H7 (cell line): ENCODE measurements at places on chromosomes 12 and 14. TPM values are rescaled to one million over a fixed set of nuclear protein-coding genes. Genes with fewer than 3 reads are reported as not detected.

MYO1H gene
- total RNA-seq: 0.04 TPM in 1 of 2 replicates, not detected in the other

CCDC175 gene
- total RNA-seq: not detected in 2 replicates

DPPA3 gene
- total RNA-seq: 3.0 and 3.4 TPM in 2 replicates

HSP90AA1 gene
- total RNA-seq: 183 and 254 TPM in 2 replicates

IL31 gene
- total RNA-seq: not detected in 2 replicates

DNA sequence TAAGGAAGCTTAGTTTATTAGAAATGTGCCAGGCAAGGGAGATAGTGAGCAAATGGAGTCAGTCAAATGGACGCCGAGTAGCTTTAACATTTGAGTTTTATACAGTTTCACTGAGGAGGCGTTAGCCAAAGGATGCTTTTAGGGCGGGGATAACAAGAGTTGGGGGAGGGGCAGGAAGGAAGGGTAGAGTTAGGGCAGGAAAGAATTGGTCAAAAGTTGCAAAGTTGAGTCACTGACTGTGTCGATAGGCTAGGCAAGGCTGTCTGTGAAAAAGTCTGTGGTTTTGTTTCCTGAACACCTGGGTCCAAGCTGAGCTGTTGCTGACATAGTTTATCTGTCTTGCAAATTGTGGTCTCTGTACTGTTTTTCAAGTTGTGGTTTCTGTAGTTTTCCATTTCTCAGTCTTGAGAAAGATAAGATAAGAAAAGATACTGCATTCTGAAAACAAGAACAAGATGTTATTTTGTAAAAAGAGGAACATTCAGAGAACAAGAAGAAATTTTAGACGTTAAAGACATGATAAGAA lies 62.6 kb upstream of the RESF1 start:
- DNase-seq: peak; percentile 24

GRCh38 chr14:73428353-73428824 lies 30.0 kb downstream of the NUMB start:
- DNase-seq: no peak

CLEC4C gene
- 0.17 TPM in 1 of 2 replicates, not detected in the other for total RNA-seq

- peak; percentile 40 for DNase-seq
Measured at GRCh38 chr12:916240-916639, 33.3 kb downstream of the RAD52 start.

TAS2R7 gene
- not detected in 2 replicates for total RNA-seq

- DNase-seq: no peak
Measured at GRCh38 chr12:1841586-1842182, 21.3 kb downstream of the LRTM2 start.

DNA sequence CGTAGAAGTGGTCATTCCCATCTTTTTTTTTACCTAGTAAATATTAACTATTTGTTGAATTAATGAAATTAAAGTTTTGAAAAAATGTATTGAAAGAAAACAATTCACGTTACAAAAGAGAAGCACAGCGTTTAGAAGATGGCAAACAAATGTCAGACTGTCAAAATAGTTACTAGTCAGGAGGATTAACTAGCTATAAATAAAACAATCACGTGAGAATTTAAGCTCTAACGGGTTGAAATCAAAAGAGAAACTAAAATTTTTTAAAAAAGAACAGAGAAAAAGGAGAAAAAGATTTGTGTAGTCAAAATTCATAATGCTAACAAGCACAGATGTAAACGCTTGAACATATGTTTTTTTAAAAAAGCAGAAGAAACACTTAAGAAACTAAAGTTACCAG lies 26.4 kb downstream of the DDHD1 start:
- no peak for DNase-seq

- no peak for DNase-seq
Measured at GRCh38 chr12:27870939-27871338, 90.9 kb upstream of the MANSC4 start.

DNA sequence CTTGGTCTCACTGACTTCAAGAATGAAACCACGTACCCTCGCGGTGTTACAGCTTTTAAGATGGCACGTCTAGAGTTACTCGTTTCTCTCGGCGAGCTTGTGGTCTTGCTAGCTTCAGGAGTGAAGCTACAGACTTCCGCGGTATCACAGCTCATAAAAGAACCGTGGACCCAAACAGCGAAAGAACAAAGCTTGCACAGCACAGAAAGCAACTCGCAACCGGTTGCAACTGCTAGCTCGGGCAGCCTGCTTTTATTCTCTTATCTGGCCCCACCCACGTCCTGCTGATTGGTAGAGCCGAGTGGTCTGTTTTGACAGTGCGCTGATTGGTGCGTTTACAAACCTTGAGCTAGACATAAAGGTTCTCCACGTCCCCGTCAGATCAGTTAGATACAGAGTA lies 4.2 kb upstream of the CLEC4C start:
- DNase-seq: no peak

DNA sequence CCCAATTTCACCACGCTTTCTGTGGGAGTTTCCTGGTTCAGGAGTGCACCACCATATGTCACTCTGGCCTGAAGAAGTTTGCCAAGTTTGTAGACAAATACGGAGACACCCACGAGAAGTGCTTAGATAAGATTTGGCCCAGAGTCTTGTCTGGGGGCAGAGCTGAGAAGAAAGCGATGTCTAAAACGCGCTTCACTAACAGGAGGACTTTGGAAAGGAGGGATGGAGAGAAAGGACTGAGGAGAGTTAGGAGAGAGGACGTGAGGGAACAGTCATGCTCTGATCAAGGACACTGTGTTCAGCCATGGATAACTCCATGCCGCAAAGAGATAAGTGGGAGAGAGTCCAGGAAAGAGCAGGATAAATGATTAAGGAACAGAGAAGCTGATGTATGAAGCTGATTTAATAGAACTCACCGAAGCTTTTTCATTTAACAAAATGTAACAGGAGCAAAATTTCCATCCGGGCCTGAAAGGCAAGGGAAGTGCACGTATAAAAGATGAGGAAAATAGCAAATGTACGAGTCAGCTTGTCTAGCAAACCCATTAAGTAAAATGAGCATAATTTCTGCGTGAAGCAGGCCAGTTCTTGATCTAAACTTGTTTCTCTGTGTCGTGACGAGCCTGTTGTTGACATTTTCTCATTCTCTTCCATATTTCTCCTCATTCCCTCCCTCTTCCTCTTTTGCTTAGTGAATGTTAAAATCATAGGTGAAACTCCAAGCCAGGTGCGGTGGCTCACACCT lies 23.4 kb upstream of the MAP3K9 start:
- DNase-seq: no peak

DNA sequence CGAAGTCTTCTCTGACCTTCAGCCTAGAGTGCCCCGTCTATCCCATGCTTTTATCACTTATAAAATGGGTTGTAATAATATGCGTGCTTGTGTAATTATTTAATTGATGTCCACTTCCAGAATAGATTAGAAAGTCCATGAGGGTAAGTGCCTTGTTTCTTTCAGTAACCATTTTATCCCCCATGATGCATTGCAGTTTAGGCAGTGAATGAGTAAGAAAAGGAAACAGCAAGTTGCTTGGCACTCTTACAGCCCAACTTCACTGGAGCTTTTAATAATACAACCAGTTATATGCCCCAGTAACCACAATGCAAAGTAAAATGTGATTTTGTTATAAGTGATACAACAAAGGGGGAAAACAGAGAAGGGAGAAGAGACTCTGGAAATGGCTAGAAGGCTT lies 287.3 kb downstream of the MED13L start:
- DNase-seq: no peak

GRCh38 chr12:128394137-128394536 lies 127.2 kb downstream of the TMEM132C start:
- DNase-seq: no peak

DNA sequence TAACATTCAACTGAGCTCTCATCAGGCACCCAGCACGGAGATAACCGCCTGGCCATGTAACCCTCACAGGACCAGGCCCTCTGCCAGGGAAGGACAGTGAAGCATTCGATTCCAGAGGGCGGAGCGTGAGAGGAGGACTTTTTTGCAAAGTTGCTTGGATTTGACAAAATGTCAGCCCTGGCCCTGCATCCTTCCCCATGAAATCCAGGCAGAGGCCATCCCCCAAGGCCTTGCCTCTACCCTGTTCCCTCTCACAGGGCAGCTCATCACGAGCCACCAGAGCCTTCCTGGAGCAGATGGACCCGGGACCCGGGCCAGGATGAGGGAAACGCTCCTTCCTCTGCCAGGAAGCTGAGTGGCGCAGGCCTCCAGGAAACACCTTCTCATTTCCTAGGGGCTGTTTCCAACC lies 17.0 kb downstream of the CAMKK2 start:
- DNase-seq: peak; percentile 61

RDH11 gene
- 116 and 123 TPM in 2 replicates for total RNA-seq

GAPDH gene
- total RNA-seq: 6,920 and 8,270 TPM in 2 replicates

MAGOHB gene
- 23.1 and 29.1 TPM in 2 replicates for total RNA-seq

IL22 gene
- total RNA-seq: not detected in 2 replicates

GLI1 gene
- total RNA-seq: 9.7 and 13.1 TPM in 2 replicates

DNA sequence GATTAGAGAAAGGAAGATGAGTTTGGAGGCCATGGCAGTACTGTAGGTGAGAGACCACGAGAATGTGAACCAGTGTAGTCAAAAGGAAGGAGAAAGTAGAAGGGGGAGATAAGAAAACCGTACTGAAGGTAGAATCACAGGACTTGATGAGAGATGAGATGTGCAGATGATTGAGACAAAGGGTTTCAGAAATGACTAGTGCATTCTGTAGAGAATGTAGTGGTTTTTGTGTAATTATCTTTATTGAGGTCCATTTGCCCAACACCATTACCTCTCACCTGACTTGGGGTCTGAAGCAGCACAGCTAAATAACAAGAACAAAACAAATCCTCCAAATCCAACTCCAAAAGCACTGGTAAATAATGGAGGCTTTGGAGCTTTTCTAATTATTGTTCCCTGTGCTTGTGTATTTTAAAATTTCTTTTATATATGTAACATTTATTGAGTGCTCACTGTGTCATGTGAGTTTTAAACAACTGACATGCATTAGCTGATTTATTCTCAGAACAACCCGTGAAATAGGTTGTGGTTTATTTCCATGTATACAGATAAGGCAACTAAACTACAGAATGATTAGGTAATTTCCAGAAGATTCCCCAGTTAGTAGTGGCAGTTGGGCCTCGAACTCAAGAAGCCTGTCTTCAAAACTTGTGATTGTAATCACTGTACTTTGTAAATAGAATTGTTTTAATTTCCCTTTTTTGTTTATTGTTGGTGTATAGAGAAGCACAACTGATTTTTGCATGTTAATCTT lies 390.0 kb downstream of the AEBP2 start:
- no peak for DNase-seq

DNA sequence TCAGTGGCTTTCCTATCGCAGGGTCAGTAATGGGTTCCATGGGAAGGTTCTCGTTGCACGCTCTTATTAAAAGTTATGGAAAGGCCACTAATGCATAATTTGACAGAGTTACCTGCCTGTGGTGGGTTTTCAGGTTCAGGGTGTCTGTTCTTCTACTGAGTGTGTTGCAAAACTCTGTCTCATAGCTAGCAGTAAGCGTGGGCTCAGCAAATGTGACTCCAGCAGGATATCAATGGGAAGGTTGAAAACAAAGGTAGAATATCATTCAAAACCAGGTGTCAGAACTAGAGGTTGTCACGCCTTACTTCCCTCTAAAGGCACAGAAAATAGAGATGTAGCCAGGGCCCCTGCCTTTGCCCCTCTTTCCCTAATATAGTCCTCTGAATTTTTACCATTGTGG lies 24.9 kb downstream of the UBE3B start:
- DNase-seq: no peak

DNA sequence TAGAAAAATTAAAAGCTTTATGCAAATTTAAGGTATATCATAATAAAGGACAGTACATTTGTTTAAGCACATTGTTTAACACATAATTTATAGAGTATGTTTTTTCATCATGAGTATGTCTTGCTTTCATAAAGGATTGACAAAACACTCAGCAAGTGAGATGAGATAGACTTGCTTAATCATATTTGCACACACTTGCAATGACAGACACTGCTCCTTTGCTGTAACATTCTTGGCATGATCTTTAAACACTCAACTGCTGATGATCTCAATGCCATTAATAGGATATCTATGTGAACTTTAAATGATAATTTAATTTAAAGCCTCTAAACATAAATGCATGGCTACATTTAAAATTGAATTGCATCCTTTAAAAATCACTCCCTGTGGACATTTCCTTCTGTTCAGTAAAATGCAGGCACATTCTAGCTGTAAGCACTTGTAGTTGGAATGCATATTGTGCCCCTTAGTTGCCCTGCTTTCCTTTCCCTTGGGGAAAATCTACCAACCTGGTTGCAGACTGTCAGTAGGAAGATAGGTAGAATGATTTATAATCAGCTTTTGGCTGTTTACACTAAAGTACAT lies 979.0 kb downstream of the TMTC2 start:
- DNase-seq: no peak

SAMD15 gene
- total RNA-seq: 0.48 TPM in 1 of 2 replicates, not detected in the other

XPOT gene
- 118 and 141 TPM in 2 replicates for total RNA-seq

DNA sequence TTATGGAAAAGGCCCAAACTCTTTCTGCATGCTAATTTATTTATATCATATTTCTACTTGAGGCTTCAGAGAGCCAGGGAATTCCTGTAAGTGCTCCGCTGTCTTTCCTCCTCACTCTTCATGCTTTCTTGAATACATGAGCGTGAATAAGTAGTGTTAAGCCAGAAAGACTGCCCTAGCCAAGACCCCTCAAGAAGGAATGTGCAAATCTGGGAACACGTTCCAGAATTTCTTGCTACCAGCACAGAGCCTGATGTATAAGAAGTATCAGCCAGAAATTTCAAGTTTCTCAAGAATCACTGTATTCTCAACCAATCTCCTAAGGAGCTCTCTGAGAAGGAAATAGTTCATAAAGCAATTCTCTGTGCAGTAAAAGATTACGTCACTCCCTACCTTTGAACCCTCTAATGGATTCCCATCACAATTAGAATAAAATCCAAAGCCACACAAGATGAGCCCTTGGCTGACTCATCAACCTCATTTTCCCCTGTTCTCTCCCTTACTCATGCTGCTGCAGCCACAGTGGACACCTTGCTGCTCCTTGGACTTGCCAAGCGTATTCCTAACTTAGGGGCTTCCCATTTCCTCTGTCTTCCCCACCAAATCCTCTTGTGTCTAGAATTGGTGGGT lies 6.9 kb upstream of the TSPAN8 start:
- DNase-seq: no peak

DNA sequence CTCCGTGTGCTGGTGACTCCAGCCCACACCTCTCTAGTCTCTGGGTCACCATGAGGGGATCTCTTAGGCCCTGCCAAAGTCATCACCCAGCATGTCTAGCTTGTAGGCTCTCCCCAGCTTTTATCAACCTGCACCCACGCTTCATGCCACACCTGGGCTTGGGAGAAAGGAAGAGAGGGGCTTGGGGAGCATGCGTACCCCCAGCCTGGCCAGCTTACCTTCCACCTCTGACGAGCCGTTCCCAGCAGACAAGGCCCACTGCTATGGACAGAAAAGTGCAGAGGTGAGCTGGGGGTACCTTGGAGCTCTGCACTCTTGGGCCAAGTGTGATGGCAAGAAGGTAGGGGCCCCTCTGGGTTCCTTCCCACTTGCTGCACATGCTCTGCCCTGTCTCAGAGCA lies 1.7 kb downstream of the PGF start:
- DNase-seq: no peak

GRCh38 chr12:45575417-45575816 lies 154.1 kb upstream of the ARID2 start:
- DNase-seq: no peak

DNA sequence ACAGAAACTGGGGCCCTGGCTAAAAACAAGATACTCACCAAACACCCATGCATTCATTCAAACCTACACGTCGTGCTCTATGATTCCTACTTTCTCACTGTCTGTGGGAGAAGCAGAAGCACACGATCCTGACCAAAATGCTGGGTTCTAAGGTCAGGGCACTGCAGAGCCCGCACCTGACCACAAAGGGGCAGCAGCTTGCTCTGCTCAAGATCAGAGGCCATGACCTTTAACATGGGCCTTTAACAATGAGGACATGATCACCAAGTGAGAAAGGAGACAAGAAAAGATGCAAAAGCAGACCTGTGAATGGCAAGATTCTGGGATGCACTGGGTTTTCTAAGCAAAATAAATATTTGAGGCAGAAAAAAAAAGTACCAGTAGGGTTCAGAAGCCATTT lies 40.1 kb upstream of the VPS33A start:
- peak; percentile 67 for DNase-seq

CSAD gene
- total RNA-seq: 3.0 and 3.4 TPM in 2 replicates

TMEM132C gene
- total RNA-seq: 0.14 and 0.22 TPM in 2 replicates
